ENCODE measurements at places on chromosomes 13 and 19.

DNA sequence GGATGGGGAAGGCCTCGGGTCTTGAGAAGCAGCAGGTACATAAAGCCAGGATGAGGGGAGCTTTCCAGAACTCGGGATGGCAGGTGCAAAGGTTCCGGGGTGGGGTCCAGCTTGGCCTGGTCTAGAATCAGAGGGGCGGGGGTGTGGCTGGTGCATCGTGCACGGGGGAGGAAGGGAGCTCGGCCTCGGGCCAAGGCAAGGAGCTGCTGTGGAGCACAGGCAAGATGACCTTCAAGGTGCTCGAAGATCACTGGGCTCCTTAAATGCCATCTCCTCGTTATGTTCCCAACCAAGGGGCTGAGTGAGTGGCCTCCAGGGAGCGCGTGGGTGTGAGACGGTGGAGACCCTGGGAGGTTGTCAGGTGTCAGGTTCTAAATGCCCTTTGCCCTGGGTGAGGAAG is 16.1 kb upstream of the SIGLEC11 start:
- no peak for DNase-seq

- no peak for DNase-seq
These were observed 28.2 kb downstream of the ACTN4 start for GRCh38 chr19:38675611-38676010.

DNA sequence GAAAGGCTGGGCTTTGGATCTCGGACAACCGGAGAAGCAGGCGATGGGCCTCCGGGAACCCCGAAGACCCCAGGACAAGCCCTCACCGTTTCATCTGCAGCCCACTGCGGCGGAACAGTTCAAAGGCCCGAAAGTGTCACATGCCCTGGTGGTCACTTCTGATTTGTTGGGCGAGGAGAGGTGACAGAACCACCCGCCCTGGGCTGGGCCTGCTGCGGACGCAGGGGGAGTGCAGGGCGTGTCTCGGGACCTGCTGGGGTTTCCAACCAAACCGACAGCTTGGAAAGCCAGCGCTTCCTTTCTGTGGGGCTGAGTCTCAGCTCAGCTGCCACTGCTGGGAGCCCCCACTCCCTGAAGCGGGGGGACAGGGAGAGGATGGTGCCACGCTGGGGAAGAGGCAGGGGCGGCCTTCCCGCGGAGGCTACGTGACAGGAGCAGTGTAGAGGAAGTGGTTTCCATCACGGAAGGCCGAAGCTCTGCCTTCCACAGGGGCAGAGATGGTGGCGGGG is 22.8 kb upstream of the ZBTB7A start:
- no peak for DNase-seq

DNA sequence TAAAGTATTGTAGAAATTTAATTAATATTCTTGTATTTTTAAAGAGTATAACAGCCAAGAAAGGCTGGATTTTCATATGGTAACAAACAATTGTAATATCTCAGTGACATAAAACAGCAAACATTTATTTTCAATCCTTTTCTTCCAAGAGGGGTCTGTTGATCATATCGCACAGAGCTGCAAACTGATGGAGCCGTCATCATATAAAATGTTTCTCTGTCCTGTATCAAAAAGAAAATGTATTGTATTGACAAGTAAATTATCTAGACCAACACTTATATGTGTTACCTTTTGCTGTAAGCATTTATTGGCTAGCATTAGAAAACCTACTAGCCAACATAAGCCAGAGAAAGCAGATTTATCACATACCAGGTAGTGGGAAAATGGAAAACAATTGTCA is 2861.4 kb upstream of the PCDH20 start:
- DNase-seq: no peak

GRCh38 chr13:92256211-92256610 is 857.8 kb downstream of the GPC5 start:
- DNase-seq: no peak

- DNase-seq: no peak
These were observed 270.4 kb downstream of the DLEU7 start for GRCh38 chr13:50573066-50573465.

DNA sequence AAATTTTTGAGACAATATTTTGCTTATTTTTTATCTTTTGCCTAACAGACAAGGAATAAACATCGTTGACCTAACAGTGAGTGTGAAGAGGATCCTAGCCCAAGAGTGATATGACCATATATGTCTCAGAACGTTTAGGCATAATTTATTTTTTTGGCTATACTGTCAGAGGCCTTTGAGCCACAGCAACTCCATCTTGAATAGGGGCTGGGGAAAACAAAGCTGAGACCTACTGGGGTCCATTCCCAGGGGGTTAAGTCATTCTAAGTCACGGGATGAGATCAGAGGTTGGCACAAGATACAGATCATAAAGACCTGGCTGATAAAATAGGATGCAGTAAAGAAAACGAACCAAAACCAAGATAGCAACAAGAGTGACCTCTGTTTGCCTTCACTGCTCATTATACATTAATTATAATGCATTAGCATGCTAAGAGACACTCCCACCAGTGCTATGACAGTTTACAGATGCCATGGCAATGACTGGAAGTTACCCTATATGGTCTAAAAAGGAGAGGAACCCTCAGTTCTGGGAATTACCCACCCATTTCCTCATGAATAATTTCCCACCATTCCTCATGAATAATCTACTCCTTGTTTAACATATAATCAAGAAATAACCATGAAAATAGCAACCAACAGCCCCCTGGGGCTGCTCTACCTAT is 510.9 kb upstream of the PCDH9 start:
- DNase-seq: no peak

DNA sequence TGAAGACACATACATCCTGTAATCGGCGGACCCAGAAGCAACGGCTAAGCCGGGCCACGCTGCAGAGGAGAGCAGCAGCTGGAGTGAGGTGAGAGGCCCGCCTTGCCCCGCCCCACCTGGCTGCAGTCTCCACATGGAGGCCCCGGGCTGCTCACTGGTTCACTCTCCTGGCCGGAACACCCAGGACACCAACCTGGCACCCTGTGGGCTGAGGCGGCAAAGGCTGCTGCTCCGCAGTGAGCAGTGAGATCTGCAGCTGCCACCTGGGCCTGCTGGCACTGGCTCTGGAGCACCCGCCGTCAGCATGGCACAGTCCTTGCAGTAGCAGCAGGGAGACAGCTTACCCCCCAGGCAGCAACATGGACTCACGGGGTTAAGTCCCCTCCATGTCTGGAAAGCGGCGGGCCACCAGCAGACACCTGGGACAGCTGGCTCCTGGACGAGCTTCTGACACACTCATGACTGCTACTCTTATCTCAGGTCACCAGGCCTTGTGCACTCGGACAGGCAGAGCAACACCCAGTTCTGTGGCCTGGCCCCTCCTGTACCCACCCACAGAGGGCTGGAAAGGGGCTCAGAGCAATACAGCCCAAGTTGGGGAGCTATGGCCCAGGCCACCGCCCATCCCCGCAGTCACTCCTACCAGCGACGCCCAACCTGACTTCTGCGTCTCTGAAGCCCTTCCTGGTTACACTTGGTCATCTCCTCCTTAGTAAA is 13.2 kb upstream of the KPTN start:
- DNase-seq: no peak

All from stimulated activated CD8-positive, alpha-beta memory T cell treated with anti-CD3 and anti-CD28 coated beads, Interleukin-15, amount 100 ng/mL, for 1 hour (primary cell).